ENCODE measurements at places on chromosomes 5 and 9. TPM values are rescaled to one million over a fixed set of nuclear protein-coding genes. Genes with fewer than 3 reads are reported as not detected.

The ZDHHC11B gene
- total RNA-seq = not detected

The SAPCD2 gene
- 16.1 TPM for total RNA-seq

The DBH gene
- not detected for total RNA-seq

DNA sequence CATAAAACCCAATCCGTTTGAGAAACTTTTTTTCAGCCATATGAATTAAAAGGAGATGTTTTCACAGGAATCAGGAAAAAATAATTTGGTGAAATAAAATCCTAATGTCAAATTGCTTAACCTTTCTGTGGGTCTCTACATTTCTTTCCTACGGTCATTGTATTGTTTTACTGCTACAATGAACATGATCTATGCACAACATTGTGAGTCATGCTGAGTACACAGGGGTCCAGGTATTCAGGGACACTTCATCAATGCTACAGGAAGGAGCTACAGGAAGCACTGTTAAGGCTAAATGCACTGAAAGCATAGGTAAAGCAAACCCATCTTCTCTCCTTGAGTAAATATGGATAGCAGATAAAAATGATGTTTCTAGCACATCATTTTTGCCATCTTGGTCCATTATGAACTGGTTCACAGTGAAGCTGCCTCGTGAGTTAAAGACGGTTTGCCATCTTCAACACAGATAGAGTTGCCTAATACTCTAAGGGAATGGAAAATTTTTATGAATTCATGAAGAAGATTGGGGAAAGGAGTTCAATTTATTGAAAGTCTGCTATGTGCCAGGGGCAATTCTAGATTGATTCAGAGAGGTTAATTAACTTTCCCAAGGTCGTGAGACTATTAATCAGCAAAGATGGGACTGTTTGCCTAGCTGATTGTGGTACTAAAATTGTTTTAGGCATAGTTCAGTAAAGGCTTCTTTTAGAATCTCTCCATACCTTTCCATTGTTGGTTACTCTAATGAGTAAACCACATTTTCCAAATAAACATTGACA lies 85.5 kb downstream of the DIRAS2 start:
- no peak for DNase-seq

DNA sequence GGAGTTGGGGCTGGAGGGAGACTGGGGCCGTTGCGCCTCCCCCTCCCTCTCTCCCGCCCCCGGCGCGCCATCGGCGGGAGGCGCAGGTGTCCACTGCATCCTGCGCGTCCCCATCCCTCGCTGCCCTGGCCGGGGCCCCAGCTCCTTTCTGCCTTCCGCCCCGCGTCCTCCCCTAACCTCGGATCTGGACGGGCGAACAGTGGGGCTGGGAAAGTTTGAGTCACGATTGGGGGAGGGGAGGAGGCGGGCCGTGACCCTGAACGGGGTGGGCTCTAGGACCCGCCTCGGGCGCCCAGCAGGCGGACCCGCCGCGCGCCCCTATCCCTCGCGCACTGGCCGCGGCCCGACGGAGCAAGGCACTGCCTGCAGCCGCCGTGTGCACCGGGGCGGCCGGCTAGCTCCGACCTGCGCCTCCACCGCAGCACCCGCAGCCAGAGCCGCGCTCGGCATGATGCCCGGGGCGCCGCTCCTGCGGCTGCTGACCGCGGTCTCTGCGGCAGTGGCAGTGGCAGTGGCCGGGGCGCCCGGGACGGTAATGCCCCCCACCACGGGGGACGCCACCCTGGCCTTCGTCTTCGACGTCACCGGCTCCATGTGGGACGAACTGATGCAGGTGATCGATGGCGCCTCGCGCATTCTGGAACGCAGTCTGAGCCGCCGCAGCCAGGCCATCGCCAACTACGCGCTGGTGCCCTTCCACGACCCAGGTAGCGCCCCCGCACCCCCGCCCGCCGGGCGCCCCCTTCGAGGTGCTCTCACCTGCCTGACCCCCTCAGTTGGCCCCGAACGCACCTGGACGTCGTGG lies at the start of gene HMCN2:
TSS of gene HMCN2 (plus strand) at position 330 of the 805 bp plus-strand sequence. CDS start at position 449, 119 bp downstream.
- peak; percentile 12 for DNase-seq
